ENCODE measurements at places on chromosomes 11 and 22. TPM values are rescaled to one million over a fixed set of nuclear protein-coding genes. Genes with fewer than 3 reads are reported as not detected.

The YPEL1 gene
- 35.1 TPM for polyA plus RNA-seq

The RIMBP3B gene
- 0.34 TPM for polyA plus RNA-seq

The ASCL2 gene
- polyA plus RNA-seq, result 6.5 TPM

The EIF4ENIF1 gene
- 21.9 TPM for polyA plus RNA-seq

The FOLR3 gene
- not detected for polyA plus RNA-seq

DNA sequence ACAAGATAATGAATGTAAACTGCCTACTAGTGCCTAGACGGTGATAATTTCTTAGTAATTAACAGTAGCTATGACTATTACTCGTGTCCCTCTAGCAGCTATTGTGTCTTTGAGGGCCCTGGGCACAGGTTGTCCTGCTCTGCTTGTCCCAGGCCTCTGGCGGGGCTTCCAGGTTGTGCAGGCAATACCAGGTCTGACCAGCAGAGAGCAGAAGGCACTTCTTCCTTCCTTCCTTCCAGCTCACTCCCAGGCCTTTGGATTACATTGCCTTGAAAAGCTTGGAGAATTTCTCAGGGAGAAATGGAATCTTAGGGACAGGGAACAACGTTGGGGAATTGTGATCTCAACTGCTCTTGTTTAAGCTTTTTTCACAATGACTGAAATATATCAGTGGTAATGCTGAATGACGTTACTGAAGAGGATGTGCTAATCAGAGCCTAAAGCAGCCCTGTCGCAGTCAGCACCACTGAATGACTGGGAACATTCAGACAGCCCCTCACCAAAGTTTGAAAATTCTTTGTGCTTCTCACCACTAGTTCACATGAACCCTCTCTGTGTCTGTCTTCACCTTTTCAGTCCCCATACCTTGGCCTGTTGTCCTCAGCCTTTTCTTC, 8.4 kb upstream of the CCKBR start:
- peak; percentile 72 for DNase-seq

- DNase-seq, result peak; percentile 93
These were observed at the start of gene ZBTB16 for GRCh38 chr11:114059278-114059983. TSS of gene ZBTB16 (plus strand) at chr11:114059711. CDS start at chr11:114063301, 3,590 bp downstream.

The EFEMP2 gene
- polyA plus RNA-seq, result 17.1 TPM

The HTR3A gene
- 1.5 TPM for polyA plus RNA-seq

The DMC1 gene
- polyA plus RNA-seq, result 9.6 TPM

GRCh38 chr11:126083829-126084607, 21.4 kb upstream of the CDON start:
- peak; percentile 70 for DNase-seq

DNA sequence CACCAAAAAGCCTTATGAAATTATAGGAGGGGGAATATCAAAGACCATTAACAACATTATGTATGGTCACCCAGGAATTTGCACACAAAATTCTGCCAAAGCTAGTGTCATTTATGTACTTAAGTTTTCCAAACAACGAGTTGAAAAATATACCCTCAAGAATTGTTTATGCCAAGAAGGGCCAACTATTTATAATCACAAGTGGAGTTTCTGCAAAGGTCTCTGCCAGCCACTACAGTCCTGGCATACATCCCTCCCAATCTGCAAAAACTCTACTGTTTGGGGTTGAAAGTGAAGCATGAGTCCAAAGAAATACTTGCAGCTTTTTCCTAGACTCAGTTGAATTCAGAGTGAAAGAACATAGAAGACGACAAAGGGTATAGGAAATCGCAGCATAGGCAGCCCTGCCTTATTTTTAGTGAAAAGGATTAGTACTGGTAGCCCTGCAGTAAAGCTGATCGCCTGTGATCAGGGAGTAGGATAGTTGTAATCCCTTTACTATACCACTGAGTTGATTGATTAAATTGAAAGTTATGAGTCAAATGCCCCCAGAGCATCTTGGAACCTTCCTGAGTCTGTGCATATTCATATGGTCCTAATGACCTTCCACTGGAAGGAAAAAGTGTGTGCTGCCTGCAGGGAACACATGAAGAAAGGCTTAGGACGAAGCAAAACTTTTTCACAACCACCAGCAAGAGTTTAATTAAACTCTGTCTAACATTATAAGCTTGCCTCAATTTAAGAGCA, 144.0 kb downstream of the SPON1 start:
- DNase-seq, result no peak

GRCh38 chr11:105197071-105197815, 57.7 kb upstream of the CARD18 start:
- no peak for DNase-seq

DNA sequence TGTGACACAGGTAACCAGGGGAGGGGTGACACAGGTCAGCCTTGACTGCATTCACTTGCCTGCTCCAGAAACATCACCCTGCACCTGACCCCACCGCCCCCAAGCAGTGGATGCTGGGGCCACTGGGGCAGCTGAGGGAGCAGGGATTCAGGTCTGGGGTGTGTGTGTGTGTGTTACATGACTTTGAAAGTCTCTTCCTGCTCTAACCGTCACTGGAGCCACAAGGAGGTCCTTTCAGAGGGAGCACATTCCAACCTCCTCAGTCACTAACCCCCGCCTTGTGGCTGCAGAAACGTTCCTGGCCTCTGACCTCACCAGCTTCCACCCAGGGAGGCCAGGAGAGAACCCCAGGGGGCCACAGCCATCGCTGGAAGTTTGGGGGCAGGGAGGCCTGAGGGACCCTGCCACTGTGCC, 2.9 kb upstream of the FOSL1 start:
- no peak for DNase-seq

GRCh38 chr11:10628508-10629236, 60.2 kb upstream of the LYVE1 start:
- DNase-seq, result no peak

DNA sequence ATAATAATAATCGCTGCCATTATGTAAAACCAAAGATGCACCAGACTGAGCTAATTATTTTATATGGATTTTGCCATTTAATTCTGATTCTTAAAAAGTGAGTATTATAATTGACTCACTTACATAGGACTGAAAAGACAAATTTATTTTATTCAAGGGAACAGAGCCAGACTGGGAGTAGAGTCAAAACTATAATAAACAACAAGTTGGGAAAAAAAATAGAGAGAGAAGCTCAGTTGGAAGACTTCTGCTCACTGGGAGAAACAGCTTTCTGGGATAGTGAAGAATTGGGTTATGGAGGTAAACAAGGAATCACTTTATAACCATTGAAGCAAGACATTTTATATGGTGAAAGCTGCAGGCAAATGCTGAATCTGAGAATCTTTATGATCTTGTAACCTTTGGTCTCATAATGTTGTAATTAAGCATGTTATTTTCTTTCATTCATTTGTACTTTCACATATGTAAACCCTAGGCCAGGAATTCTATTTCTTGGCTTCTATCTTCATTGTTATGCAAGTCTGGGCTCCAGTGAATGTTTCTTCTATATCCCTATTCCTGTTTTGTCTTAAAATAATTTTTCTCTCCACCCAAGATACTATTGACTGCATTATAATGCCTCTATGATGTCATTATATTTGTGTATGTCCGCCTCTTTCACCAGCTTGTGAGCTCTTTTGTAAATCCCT, 725.3 kb upstream of the CCDC179 start:
- DNase-seq, result peak; percentile 88

DNA sequence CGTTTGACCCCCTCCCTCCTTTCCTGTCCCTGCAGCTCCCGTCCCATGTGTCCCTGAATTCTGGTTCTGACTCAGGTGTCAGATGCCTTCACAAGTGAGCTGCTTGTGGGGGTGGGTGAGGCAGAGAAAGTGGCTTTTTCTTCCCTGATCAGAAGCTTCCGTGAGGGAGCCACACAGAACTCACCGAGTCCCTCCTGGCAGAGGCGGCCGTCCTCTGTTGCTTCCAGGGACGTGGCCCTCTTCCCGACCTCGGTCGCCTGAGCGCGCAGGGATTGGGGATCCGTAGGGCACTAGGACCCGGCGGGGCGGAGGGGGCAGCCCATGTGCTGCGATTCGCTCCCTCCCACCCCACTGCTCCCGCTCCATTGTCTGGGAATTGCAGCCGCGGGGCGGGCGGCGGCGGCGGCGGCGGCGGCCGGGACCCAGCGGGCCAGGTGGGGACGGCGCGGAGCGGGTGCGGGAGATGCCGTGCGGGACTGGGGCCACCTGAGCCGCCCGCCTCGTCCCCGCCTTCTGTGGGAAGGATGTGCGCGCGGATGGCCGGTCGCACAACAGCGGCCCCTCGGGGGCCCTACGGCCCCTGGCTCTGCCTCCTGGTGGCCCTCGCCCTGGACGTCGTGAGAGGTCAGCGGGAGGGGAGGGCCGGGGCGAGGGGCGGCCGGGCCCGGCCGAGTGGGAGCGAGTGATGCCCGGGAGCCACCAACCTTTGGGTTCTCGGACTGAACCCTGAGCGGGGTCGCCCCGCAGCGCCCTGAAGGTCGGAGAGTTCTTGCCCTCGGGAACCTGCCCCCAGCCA, at the start of gene TMEM132A:
Gene TMEM132A, plus strand, starts transcription at position 351 of the 796 bp plus-strand sequence. Its CDS starts 174 bp downstream, at position 525.
- DNase-seq, result peak; percentile 91

The ADAMTS8 gene
- polyA plus RNA-seq, result 4.0 TPM

DNA sequence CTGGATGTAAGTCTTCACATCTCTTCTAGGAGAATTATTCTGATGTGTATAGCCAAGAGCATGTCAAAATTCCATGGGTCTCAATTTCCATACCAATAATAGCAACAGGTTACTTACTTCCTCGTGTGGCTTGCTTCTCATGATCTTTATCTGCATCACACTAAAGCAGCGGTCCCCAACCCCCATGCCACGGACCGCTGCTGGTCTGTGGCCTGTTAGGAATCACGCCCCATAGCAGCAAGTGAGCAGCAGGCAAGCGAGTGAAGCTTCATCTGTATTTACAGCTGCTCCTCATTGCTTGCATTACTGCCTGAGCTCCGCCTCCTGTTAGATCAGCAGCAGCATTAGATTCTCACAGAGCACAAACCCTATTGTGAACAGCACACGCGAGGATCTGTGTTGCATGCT, 28.9 kb upstream of the SLC25A1 start:
- DNase-seq, result no peak

GRCh38 chr11:77854838-77855237, 33.9 kb downstream of the AAMDC start:
- no peak for DNase-seq

GRCh38 chr11:23425381-23425780, 565.1 kb upstream of the CCDC179 start:
- peak; percentile 49 for DNase-seq

The FXYD6 gene
- 516 TPM for polyA plus RNA-seq

- DNase-seq, result no peak
These were observed 2.4 kb downstream of the RPS19BP1 start for GRCh38 chr22:39530116-39530515.

DNA sequence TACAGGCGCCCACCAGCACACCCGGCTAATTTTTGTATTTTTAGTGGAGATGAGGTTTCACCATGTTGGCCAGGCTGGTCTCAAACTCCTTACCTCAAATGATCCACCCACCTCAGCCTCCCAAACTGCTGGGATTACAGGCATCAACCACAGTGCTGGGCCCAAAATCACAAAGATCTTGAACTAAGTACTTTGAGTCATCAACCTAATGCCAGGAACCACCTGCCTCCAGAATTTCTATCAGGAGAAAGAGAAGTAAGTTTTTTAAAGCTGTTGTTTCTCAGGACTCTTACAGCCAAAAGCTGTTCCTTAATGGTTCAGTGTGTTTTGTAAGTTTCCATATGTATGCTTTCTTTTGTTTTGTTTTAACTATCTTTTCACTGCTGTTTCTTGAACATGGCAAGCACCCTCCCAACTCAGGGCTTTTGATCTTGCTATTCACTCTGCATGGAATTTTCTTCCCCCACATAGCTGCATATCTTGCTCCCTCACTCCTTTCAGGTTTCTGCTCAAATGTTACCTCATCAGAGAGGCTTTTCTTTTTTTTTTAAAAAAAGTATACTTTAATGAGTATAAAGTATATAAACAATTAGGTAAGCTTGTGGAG, 6.0 kb upstream of the PAK1 start:
- no peak for DNase-seq

The KRTAP5-1 gene
- not detected for polyA plus RNA-seq

The ANGPTL5 gene
- polyA plus RNA-seq, result not detected

- no peak for DNase-seq
These were observed 25.5 kb downstream of the CTTN start for GRCh38 chr11:70423523-70424505.

DNA sequence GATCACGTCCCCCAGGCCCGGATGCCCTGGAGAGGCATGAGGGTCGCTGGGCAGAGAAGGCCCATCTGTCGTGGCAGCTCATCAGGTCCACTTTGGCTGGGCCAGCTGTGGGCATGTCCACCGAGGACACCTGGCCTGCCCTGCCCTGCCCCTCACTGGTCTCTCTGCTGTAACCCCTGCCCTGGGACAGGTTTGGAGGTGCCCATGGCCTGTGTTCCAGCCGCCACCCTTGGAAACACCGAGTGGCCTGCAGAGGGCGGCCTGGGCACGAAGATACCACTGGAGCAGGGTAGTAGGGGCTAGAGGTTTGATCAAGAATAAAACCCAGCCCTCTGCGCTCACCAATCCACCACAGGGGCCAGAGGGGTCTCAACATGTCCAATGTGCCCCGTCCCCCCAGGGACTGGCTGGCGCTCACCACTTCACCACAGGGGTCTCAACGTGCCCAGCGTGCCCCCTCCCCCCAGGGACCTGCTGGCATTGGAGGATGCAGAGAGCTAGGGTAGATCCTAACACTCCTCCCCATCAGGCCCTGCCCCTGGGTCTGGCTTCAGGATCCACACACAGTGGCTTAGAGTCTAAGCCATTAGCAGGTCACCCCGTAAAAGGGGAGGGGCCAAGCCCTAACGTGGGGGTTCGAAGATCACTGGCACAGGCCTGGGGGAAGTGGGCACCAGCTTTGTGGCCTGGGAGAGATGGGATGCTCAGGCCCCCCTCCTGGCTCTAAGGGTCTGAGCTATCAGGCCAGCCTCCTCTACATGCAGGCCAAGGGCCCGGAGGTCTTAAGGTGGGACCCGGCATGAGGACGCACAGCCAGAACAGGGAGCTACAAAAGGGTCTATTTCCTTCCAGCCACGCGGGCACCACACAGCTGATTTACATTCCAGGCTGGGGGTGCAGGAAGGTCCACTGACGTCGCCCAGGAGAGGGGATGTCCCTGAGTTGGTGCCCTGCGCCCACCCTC, 1.3 kb upstream of the HDAC10 start:
- peak; percentile 75 for DNase-seq

DNA sequence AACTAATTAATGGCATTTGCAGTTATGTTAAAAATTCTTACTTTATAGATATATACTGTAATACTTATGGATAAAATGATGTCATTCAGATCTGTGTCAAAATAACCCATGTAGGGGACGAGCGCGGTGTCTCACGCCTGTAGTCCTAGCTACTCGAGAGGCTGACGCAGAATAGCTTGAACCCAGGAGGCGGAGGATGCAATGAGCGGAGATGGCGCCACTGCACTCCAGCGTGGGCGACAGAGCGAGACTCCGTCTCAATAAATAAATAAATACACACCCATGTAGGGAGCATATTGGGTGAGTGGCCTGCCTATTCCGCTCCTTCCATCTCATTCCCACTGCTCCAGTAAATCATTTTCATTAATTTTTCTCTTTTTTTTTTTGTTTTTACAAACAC, 7.1 kb downstream of the SNU13 start:
- no peak for DNase-seq

The MYO7A gene
- polyA plus RNA-seq, result 4.2 TPM

The DCPS gene
- 30.1 TPM for polyA plus RNA-seq
